Cortex of kidney (tissue), 1 donor: ENCODE measurements at places on chromosomes 3 and 15.

GRCh38 chr3:158802409-158803268, 785 bp downstream of the MFSD1 start:
- DNase-seq: no peak

DNA sequence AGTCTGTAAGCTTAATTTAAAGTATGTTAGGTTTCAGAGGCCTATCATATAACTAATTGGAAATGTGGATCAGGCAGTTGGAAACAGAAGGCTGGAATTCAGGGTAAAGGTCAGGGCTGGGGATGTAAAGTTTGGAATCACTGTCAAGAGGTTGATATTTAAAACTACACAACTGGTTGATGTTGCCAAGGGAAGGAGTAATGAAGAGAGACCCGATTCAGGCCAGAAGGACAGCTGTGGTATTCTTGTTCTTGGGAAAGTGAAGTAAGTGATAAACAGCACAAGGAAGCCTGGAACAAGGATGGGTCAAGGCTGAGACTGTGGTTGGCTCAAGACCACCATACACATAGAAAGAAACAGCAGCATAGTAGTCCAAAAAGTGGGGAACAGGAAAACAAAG, 654.2 kb downstream of the NTRK3 start:
- no peak for DNase-seq

- DNase-seq: no peak
Measured at GRCh38 chr3:157166561-157166960, 6.6 kb upstream of the CCNL1 start.

- DNase-seq: no peak
Measured at GRCh38 chr3:169497567-169498257, 165.8 kb downstream of the MECOM start.

DNA sequence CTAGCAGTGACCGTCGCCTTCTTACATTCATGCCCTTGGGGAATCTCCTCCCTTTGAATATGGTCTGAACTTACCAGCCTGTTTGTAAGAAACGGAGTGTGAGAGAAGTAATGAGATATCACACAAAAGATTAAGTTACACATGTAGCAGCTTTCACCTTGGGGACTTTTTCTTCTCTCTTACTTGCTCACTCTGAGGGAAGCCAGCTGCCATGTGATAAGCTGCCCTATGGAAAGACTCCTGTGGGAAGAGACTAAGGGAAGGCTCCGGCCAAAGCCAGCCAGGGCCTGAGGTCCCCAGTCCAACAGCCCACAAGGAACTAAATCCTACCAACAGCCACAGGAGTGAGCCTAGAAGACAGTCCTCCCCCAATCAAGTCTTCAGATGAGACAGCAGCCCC, 190.4 kb upstream of the TSC22D2 start:
- DNase-seq: no peak

DNA sequence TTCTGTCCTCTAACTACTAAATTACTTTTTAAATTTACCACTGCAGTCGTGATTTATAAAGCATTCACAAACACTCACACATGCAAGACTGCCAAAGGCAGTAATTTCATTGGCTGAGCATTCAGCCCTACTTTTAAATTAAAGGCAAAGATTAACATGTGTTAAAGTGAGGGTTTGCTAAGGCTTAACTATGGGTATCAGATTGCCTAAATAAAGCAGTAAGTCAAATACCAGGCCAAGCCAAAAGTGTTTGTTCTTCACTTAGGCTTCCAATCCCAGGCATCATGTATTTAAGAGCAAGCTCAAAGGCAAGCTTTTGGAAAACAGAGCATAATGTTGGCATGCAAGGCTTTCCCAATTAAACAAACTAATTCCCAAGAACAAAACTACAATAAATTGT, 187.3 kb downstream of the SUCNR1 start:
- DNase-seq: no peak

DNA sequence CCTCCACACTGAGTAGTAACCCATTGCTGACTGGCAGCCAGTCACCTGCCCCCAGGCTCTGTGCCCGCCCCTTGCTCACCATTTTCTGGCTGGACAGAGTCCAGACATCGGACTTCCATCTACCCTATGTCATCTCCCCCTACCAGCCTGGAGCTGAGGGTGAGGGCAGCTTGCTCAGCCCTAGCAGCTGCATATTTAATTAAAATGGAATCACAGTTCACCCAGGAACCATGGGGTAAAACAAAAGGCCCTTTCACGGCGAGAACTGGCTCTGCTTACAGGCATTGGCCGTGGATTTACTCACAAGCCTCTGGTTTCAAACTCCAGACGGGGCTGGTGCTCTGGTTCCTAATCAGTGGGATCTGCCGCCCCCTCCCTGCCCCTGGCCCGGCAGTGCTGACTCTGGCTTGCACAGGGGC, 94.9 kb upstream of the ATP2B2 start:
- DNase-seq: no peak

DNA sequence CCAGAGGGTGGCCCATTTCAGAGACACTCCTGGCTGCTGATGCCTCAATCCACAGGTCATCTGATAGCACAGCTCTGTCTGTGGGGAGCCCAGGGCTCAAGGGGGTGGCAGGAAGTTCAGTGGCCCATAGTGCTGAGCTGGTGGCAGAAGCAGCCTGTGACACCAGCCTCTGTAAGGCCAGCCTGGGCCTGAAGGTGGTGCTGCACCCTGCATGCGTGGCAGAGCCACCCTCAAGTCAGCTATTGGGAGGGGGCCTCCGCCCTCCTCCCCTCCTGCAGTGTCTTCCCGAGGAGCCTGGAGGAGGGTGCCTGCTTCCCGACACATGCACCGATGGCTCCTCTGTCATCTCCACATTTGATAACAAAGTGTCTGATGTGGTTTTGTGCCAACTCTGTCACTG, 3.0 kb downstream of the PLA1A start:
- DNase-seq: no peak

- DNase-seq: no peak
Measured at GRCh38 chr15:23578521-23579150, 13.2 kb downstream of the MKRN3 start.

DNA sequence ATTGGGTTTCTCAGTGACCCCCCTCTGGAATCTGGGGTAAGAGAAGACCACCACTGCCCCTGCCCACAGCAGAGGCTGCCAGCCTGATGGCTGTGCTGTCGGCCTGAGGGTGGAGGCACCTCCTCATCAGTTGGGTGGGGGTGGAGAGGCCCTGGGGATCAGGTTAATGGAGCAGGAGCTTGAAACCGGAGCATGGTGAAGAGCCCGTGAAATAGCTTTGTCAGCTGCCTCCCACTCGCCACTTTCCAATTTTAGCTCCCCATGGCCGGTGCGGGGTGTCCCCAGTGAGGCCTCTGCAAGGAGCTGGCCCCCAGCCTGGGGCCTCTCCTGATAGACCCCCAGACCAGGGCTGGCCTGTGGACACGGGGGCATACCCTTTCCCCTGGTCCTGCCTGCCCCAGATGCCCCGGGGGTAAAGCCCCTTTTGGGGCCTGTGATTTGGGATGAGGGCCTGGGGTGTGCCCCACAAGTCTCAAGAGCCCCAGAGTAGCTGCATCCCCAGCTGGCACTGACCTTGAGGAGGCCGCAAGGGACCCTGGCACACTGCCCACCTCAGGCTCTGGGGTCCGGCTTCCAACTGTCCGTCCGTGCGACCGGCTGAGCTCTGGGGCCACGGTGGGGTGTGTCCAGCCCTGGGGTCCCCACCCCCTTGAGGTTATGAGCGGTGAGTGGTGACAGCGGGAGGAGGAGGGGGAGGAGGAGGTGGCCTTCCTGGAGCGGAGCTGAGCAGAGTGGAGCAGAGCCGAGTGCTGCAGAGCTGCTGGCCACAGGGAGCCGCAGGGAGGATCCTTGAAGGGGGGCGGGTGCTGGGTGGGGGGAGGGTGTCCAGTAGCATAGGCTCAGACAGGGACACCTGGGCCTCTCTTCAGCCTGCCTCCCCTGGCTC, at the start of gene HHATL:
TSS of gene HHATL (minus strand) at position 733 of the 886 bp plus-strand sequence. CDS start 1,972 bp downstream, outside the sequence.
- no peak for DNase-seq

DNA sequence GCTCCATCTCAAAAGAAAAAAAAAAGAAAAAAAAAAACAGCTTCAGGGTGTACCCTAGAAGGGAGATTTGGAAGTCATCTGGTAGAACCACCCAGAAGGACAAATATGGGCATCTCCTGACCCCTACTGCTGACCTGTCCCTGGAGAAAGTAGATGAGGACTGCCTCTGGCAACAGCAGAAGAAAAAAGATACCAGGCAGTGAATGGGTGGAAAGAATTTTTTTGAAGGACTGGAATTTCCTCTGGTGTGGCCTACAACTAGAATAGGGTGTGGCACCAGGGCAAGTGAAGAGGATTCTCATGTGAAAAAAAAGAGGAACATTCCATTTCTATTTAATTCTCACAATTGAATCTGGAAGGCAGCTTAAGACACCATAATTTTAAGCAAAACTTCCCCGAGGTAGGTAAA, 3.1 kb downstream of the ANXA2 start:
- no peak for DNase-seq

DNA sequence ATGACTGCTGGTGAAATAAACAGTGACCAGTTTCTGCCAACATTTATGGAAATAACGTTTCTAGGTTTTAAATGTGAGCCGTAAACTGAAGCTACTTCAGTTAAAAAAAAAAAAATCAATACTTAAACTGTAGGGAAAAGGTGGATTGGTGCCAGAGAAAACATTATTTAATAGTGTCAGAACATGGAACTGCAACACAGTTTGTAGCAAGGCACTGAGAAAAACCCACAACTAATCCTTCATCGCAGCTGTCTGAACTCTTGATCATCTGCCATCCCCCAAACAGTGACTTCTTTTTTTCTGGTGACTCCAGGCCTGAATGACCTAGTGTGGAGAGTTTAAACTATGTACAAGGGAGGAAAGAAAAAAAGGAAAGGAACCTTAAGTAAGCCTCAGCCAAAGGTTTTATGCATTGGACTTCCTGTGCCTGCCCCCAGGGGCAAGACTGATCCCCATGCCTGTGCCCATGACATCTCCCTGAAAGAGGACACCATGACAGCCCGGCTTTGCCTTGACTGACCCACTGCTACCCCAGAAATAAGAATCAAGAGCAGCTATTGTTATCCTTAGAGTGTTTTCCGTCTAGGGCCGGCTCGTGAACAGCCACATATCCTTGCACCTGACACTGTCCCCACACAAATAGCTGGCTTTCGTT, 33.1 kb downstream of the CRTAP start:
- DNase-seq: no peak

- no peak for DNase-seq
Measured at GRCh38 chr15:80068578-80068977, 9.1 kb downstream of the ZFAND6 start.

- no peak for DNase-seq
Measured at GRCh38 chr15:48625126-48625525, 20.4 kb downstream of the FBN1 start.

- DNase-seq: no peak
Measured at GRCh38 chr15:50164458-50164857, 17.5 kb upstream of the SLC27A2 start.

- no peak for DNase-seq
Measured at GRCh38 chr3:126373146-126373613, 16.0 kb upstream of the KLF15 start.

- no peak for DNase-seq
Measured at GRCh38 chr15:77027697-77028450, 32.9 kb downstream of the PSTPIP1 start.

DNA sequence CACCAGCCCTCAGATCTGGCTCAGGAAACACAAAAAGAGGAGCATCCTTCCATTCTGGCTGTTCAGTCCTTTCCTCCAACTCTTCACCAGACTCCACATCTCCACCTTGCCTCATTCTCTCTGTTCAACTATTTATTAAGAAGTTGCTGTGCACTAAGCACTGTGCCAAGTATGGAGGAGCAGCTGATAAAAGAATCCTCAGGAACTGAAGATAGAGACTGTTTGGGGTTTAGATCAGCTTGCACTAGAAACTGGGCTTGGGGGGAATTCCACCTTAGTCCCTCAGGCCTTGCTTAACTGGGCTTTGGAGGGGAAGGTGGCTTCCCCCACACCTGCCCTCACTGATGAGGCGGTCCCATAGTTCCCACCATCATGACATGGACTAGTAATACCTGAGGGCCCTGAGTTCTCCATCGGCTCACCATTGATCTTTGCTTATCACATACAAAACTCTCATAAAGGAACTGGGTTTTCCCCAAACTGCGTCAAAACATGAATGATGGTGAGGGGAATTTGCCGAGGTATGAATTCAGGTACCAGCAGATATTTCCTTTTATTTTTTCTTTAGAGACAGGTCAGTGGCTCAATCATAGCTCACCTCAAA, 1.7 kb upstream of the CCR8 start:
- DNase-seq: no peak

DNA sequence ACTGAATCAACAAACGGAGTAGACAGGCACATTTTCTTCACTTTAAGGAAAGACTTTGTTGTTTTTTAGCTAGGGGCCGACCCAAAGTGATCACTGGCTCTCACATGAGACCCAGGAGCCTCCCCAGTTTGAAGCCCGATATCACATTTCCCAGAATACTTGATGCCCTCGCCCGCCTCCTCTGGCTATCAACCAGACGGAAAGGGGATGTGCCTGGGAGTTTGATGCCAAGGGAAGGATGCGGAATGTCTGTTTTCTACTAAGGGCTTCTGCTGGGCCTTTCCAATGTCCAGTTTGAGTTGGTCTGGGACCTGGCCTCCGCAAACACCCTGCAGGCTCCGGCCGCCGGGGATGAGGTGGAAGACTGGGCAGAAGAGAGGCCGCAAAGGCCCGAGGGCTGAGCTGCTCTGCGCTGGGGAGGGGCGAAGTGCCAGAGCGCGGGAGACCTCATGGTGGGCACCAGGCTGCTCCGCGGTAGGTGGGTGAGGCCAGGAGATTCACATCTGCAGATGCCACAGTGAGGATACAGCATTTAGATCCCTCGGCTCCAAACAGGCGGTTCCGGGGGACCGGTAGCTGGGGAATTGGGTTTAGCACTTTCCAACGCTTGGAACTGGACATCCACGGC, 491 bp upstream of the ZNF774 start:
- DNase-seq: peak; percentile 28

GRCh38 chr15:36632226-36632625, 52.8 kb downstream of the CDIN1 start:
- DNase-seq: no peak

DNA sequence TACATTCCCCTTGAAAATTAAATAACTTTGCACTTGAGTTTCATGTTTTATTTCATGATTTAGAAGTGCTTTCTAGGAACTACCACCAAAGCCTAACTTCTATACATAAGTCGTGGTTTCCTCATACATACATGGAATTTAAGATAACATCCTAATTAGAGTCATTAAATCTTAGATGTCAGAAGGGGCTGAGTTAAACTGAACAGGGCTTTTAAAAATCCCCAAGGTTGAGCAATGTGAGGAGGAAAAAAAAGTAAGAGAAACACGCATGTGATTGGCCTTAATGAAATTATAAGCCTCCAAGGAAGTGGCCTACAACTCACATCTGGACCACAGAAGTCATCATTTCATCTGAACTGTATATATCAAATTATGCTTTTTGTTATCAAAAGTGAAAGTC, 303.1 kb upstream of the SEMA6D start:
- DNase-seq: no peak
